ENCODE measurements at places on chromosomes 6 and 20.

DNA sequence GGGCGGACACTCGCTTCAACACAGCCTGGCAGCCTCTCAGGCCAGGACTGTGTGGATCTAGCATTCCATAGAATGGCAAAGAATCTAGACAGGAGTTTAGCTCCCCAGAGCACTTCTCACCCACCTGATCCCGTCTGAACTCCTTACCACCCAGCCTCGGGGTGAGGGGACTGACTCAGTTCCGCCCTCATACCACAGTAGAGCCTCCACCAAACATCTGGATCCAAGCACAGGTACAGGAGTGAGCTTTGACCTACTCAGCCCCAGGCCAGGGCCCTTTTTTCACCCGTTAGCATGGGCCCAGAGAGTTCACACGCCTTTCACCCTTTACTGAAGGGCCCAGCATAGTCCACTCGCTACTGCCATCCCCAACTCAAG, 715 bp downstream of the PSMF1 start:
- no peak for DNase-seq

DNA sequence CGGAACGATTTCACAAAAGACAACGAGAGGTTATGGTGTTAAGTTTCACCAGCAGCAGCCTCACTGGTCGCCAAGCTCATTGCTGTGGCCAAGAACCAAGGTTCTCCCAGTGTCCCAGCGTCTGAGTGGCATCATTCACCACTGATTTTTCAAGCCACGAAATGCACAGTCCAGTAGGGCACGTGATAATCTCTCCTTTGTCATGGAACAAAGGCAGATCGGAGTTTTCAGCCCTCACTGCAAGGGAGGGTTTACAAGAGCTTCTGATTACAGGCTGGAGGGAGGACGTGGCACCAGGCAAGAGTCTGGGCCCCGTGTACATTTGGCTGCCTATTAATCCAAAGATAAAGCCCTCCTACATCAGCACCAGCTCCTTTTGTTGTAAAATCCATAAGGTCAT, 2.0 kb downstream of the CD24 start:
- DNase-seq = no peak

- no peak for DNase-seq
Measured at GRCh38 chr6:91075244-91075976, 488.5 kb upstream of the MAP3K7 start.

- DNase-seq = no peak
Measured at GRCh38 chr20:63425846-63426485, 46.5 kb downstream of the KCNQ2 start.

GRCh38 chr20:62818592-62819493, 2.0 kb downstream of the COL9A3 start:
- no peak for DNase-seq

GRCh38 chr20:38272398-38272797, 11.9 kb upstream of the KIAA1755 start:
- DNase-seq = no peak

DNA sequence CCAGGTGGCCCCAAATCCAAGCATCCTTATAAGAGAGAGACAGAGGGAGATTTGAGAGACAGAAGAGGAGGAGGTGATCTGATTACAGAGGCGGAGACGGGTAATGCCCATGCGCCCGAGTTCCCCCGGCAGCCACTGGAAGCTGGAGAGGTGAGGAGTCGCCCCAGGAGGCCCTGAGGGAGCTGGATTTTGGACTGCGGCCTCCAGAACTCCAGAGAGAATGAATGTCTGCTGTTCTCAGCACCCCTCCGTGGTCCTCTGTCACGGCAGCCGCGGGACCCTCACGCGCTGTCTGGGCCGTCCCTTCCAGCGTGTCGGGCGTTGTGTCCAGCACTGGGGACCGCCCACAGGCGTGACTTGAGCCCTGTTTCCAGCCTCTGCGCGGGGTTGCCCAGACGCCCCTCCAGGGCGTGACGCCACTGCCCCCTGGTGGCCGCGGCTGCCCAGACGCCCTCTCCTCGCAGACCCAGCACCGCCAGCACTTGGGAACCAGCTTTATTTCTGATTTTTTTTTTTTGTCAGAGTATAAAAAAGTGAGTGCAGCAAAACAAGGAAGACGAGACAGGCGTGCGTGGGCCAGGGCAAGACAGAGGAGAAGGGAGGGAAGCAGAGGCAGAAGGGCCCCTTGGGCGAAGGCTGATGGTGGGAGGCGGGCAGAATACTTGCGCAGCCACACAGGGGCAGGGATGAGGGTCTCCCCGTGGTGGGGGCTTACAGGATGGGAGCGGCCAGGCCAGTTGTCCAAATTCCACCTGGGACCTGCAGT, 4.1 kb upstream of the ZNF512B start:
- DNase-seq = peak; percentile 86

DNA sequence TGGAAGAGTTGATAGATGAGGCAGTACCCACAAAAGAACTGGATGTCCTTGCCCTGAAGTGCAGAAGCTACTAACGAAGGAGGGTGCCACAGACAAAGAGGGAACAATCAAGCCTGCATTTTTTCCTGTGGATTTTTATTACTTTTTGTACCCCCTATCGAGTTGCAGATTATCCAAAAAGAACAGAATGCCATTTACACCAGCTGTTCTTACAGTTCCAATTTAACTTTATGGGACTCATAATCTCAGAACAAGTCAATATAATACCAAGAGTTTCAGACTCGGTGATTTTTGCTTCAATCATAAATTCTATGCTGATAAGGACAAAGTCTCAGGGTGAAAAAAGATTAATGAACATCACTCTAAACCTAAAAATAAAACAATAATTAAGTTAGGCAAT, 4.0 kb upstream of the CNKSR3 start:
- DNase-seq = no peak

DNA sequence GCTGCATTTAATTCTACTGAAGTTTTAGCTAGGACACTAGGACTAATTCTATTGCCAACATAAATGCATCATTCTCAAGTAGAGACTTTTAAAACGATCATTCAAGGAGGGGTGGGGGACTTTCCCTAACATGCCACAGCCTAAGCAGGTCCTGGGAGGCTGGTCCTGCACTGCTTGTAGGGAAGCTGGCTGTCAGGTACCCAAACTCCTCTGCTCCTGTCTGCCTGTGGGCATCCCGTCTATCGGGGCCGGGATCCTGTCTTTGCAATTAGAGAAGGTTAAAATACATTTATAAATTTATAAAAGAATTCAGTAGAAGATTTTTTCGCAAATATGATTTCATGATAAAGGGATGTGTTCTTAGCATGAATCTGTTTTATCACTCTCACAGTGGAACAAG, 51.6 kb upstream of the MPC1 start:
- DNase-seq = no peak
